Neuronal stem cell (in vitro differentiated cells): ENCODE measurements at places on chromosomes 6 and 20.

DNA sequence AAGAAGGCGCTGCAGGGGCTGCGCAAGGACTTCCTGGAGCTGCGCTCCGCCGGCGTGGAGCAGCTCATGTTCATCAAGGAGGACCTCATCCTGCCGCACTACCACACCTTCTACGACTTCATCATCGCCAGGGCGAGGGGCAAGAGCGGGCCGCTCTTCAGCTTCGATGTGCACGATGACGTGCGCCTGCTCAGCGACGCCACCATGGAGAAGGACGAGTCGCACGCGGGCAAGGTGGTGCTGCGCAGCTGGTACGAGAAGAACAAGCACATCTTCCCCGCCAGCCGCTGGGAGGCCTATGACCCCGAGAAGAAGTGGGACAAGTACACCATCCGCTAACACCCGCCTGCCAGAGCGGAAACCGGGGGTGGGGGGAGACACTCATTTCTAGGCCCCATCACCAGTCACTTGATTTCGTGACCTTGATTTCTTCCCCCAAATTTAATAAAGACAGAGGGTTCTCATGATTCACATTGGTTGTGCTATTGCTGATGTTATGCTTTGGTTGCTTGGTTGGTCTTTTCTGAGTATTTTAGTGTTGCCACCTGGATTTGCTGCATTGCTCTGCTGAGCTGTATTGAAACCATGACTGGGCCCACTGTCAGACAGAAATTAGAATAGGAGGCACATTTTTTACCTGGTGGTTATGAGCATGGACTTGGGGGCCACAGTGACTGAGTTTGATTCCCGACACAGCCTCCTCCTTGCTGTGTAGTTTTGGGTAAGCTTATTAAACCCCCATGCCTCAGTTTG is 1.5 kb downstream of the FAM50B start:
- no peak overlapping the region for H3K4me3 ChIP-seq
- no peak for DNase-seq
- no peaks in the 10 kb centered on the region for H3K4me1 ChIP-seq
- no peaks in the 10 kb centered on the region for H3K36me3 ChIP-seq

DNA sequence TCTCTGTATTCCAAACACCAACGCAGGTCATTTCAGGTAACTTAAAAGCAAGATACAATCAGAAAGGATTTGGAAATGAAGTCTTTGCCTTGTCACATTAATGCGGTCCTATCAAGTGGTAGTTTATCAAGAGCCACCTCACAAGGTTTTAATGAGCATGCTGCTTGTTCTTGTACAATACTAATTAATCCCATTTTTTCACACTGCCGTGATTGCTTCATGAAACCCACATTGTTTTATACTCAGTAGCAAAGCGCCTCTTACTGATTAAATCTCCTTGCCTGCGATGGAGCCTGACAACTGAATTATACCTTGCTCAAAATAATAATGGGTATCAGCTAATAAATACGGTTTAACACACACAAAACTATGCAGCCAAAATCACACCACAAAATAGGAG is 234.1 kb upstream of the TSHZ2 start:
- H3K27me3 ChIP-seq, result peaks cover 3% of the 10 kb centered on the region
- H3K36me3 ChIP-seq, result no peaks in the 10 kb centered on the region
- H3K4me3 ChIP-seq, result no peak overlapping the region
- H3K27ac ChIP-seq, result no peak overlapping the region

GRCh38 chr20:64001607-64002011 is 20.7 kb downstream of the PRPF6 start:
- no peak for DNase-seq
- no peaks in the 10 kb centered on the region for H3K27me3 ChIP-seq
- peaks cover 49% of the 10 kb centered on the region for H3K36me3 ChIP-seq
- no peak overlapping the region for H3K4me3 ChIP-seq

DNA sequence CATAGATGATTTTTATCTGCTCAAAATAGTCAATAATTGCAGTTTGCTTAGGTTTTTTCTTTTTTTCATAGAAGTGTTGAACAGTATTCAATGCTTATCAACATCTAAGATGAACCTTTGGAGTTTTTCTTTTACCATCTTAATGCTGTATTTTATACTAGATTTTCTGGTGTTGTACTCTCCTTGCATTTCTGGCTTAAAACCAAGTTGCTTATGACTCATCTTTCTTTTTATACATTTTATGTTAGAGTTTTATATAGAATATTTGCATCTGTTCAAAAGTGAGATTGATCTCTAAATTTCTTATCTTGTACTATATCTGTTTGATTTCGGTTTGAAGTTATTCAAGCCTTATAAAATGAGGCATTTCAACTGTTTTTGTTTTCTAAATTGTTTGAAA is 232.5 kb downstream of the RFPL4B start:
- no peaks in the 10 kb centered on the region for H3K36me3 ChIP-seq
- H3K4me1 ChIP-seq, result no peaks in the 10 kb centered on the region

DNA sequence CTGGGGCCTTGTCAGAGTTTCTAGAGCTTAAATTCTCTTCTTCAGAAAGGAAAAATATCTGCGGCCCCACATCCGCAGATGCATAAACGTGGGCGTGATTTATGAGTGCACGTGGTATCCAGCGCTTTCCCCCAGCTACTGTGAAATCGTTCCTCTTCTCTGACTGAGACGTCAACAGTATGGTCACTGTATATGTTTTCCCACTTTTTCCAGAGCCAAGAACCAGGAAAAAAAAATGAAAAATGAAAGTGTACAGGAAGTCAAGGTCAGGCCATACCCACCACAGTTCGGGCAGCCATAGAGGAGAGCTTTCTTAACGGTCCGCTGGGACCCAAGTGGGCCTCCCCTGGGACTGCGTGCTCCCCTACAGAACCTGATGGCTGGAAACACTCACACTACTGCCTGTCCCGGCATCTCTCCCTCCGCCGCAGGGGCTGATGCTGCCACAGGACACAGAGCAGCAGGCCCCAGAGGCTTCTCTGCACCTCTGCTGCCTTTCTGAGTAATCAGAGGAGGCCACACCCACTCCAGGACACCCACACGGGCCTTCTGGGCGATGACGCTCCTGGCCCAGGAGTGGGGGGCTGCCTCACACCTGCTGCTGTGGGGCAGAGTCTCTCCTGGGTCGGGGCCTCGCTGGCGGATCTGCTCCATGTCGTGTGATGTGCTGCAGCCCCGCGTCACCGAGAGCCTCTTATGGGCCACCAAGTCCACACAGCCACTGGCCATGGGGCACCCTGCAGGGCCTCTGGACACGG is 16.4 kb upstream of the STX16 start:
- no peak for DNase-seq
- H3K27ac ChIP-seq, result no peak overlapping the region
- H3K4me1 ChIP-seq, result no peaks in the 10 kb centered on the region
- H3K4me3 ChIP-seq, result no peak overlapping the region
- no peaks in the 10 kb centered on the region for H3K36me3 ChIP-seq

DNA sequence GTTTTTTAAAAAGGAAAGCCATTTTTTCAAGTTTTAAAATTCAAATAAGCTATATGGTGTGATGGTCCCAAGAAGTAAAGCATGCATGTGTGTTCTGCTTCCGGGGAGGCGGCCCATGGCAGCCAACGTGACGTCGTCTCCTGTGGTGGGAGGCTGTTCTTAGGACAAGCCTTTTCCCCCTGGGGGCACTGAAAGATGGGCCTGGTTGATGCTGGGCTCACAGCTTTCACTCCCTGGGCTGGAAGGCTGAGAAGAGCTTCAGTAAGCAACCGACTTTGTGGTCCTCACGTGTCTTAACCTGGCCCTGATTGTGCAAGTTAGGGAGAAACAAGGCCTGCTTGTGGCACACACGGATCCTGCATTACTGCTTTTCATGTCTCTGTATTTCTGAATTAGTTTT is 84.1 kb downstream of the SMOC2 start:
- H3K27ac ChIP-seq, result no peak overlapping the region
- H3K4me1 ChIP-seq, result no peaks in the 10 kb centered on the region
- DNase-seq, result no peak
- no peak overlapping the region for H3K4me3 ChIP-seq
- no peaks in the 10 kb centered on the region for H3K27me3 ChIP-seq

DNA sequence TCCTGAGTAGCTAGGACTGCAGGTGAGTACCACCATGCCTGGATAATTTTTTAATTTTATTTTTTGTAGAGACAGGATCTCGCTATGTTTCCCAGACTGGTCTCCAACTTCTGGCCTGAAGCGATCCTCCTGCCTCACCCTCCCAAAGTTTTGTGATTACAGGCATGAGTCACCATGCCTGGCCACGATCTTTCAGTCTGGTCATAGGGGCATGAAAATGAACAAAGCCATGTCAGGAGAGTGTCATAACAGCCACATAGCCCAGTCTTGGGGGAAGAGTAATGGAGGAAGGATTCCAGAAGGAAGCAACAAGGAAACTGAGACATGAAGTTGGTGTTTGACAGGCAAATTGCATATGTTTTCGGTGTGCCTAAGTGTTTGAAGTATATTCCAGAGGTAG is 17.0 kb upstream of the SNX3 start:
- no peaks in the 10 kb centered on the region for H3K36me3 ChIP-seq
- no peak overlapping the region for H3K27ac ChIP-seq
- no peak overlapping the region for H3K4me3 ChIP-seq

DNA sequence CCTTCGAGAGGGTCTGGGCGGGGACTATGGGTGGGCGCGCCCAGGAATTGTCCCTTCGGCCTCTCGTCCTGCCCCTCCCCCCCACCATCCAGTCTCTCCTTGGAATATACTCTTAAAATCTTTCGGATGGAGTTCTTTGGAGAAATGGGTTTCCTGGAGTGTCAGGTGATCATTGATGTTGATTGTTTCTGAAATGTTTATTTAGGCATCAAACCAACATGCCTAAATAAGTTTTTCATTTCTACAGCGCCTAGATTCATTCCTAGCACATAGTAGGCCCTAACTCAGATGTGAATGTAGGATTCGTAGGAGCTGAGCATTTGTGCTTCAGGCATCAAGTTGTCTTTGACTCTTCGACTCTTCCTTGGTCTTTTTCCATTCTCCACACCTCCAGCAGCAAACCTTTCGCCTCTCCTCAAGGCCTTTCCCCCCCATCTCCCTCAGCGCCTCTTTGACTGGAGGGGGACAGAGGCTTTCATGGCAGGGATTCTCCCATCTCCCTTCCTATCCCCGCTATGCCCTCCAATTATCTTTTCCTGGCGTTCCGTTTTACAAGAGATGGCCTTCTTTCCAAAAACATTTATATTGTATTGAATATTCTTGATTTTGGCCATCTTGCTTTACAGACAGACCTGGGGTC is 610 bp downstream of the CASP8AP2 start:
- H3K36me3 ChIP-seq, result peaks cover 10% of the 10 kb centered on the region
- H3K4me1 ChIP-seq, result peaks cover 6% of the 10 kb centered on the region
- H3K4me3 ChIP-seq, result peak overlapping the region; percentile 85
- H3K27me3 ChIP-seq, result no peaks in the 10 kb centered on the region
- no peak for DNase-seq
- peak overlapping the region; percentile 87 for H3K27ac ChIP-seq

DNA sequence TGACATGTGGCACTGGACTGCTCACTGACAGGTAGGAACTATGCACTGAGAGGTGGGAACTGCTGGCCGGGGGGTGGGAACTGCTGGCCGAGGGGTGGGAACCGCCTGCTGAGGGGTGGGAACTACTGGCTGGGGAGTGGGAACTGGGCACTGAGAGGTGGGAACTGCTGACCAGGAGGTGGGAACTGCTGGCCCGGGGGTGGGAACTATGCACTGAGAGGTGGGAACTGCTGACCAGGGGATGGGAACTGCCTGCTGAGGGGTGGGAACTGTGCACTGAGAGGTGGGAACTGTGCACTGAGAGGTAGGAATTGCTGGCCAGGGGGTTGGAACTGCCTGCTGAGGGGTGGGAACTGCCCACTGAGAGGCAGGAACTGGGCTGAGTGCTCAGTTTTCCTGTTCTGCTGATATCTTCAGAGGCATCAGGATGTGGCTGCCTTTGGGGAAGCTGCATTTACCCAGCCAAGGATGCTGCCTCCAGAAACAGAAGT is 90.2 kb downstream of the THBS2 start:
- no peaks in the 10 kb centered on the region for H3K27me3 ChIP-seq
- no peak for DNase-seq
- H3K36me3 ChIP-seq, result no peaks in the 10 kb centered on the region
- H3K27ac ChIP-seq, result no peak overlapping the region
- no peak overlapping the region for H3K4me3 ChIP-seq
- H3K4me1 ChIP-seq, result peaks cover 1% of the 10 kb centered on the region

DNA sequence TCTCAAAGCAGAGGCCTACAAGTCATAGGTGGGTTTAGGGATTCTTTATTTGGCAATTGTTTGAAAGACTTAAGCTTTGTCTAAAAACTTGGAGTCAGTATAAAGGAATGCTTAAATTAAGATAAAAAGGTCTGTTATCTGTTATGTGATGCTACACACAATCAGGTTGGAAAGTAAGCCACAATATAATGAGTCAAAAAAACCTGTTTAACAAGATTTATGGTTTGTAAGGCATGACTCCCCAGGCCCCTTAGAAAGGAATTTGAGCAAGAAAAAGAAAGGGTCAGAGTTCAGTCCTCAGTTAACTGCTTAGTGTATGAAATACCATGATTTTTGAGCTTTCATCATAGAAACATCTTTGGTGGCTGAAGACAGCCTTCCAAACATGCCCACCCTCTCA is 66.8 kb upstream of the HMGN3 start:
- no peak for DNase-seq
- H3K4me1 ChIP-seq, result no peaks in the 10 kb centered on the region
- H3K27me3 ChIP-seq, result no peaks in the 10 kb centered on the region

GRCh38 chr6:97445407-97445806 is 162.4 kb upstream of the MMS22L start:
- no peaks in the 10 kb centered on the region for H3K36me3 ChIP-seq
- DNase-seq, result no peak
- H3K27ac ChIP-seq, result no peak overlapping the region

- H3K4me3 ChIP-seq, result no peak overlapping the region
- no peaks in the 10 kb centered on the region for H3K4me1 ChIP-seq
- H3K27me3 ChIP-seq, result no peaks in the 10 kb centered on the region
- H3K27ac ChIP-seq, result no peak overlapping the region
- no peak for DNase-seq
Measured at GRCh38 chr6:14100138-14100537, 17.4 kb upstream of the CD83 start.

- no peaks in the 10 kb centered on the region for H3K36me3 ChIP-seq
- no peak for DNase-seq
- peaks cover 5% of the 10 kb centered on the region for H3K4me1 ChIP-seq
- H3K27me3 ChIP-seq, result no peaks in the 10 kb centered on the region
Measured at GRCh38 chr6:1633366-1634021, 23.8 kb downstream of the FOXC1 start.
